ENCODE measurements at places on chromosomes 7 and 10. TPM values are rescaled to one million over a fixed set of nuclear protein-coding genes. Genes with fewer than 3 reads are reported as not detected.

- H3K27ac ChIP-seq = no peak overlapping the region
- DNase-seq = no peak
- no peaks in the 10 kb centered on the region for H3K27me3 ChIP-seq
- no peak overlapping the region for H3K4me3 ChIP-seq
- H3K4me1 ChIP-seq = no peaks in the 10 kb centered on the region
Observed at GRCh38 chr10:80686734-80687475, 149.2 kb downstream of the SH2D4B start.

LRMDA gene
- 10.4 TPM for polyA plus RNA-seq

SPDYE16 gene
- polyA plus RNA-seq = 0.05 TPM

- DNase-seq = no peak
- no peak overlapping the region for H3K27ac ChIP-seq
- H3K4me3 ChIP-seq = no peak overlapping the region
- peaks cover under 1% of the 10 kb centered on the region for H3K4me1 ChIP-seq
- H3K36me3 ChIP-seq = no peaks in the 10 kb centered on the region
Observed at GRCh38 chr10:45379891-45380540, 6.0 kb downstream of the ALOX5 start.

HDAC9 gene
- polyA plus RNA-seq = 1.0 TPM

GRCh38 chr10:80320377-80320776 is 30.9 kb upstream of the MAT1A start:
- H3K27ac ChIP-seq = peak overlapping the region; percentile 94
- H3K27me3 ChIP-seq = no peaks in the 10 kb centered on the region
- no peaks in the 10 kb centered on the region for H3K36me3 ChIP-seq
- H3K4me3 ChIP-seq = no peak overlapping the region
- H3K4me1 ChIP-seq = peaks cover 45% of the 10 kb centered on the region

TRPV6 gene
- polyA plus RNA-seq = 0.32 TPM

GRCh38 chr10:75592151-75592787 is 160.8 kb downstream of the LRMDA start:
- H3K27ac ChIP-seq = peak overlapping the region; percentile 66
- H3K4me3 ChIP-seq = no peak overlapping the region
- no peaks in the 10 kb centered on the region for H3K36me3 ChIP-seq
- peaks cover 10% of the 10 kb centered on the region for H3K4me1 ChIP-seq
- no peaks in the 10 kb centered on the region for H3K27me3 ChIP-seq

DNA sequence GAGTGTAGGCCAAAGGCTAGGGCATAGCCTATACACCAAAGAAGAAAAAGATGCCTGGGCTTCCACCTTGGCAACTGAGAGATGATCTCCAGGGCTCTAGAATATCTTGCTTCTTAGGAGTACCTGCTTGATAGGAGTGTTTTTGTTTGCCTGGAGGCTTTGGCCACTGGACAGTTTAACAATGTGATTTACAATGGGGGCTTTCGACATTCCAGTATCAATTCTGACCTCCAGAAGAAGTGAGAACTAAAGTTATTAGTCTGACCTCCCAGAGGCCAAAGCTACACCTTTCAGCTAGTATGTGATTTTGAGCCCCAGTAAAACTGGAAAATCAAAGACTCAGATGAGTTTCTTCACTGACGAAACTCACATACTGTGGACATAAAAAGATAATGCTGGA is 96.1 kb downstream of the JMJD1C start:
- H3K4me3 ChIP-seq = no peak overlapping the region
- H3K36me3 ChIP-seq = no peaks in the 10 kb centered on the region
- no peak overlapping the region for H3K27ac ChIP-seq
- no peak for DNase-seq
- no peaks in the 10 kb centered on the region for H3K27me3 ChIP-seq

SRI gene
- 54.6 TPM for polyA plus RNA-seq

GRCh38 chr10:48237259-48238250 is 36.9 kb downstream of the FRMPD2 start:
- no peak overlapping the region for H3K27ac ChIP-seq
- DNase-seq = no peak
- no peak overlapping the region for H3K4me3 ChIP-seq
- no peaks in the 10 kb centered on the region for H3K4me1 ChIP-seq
- no peaks in the 10 kb centered on the region for H3K27me3 ChIP-seq

DNA sequence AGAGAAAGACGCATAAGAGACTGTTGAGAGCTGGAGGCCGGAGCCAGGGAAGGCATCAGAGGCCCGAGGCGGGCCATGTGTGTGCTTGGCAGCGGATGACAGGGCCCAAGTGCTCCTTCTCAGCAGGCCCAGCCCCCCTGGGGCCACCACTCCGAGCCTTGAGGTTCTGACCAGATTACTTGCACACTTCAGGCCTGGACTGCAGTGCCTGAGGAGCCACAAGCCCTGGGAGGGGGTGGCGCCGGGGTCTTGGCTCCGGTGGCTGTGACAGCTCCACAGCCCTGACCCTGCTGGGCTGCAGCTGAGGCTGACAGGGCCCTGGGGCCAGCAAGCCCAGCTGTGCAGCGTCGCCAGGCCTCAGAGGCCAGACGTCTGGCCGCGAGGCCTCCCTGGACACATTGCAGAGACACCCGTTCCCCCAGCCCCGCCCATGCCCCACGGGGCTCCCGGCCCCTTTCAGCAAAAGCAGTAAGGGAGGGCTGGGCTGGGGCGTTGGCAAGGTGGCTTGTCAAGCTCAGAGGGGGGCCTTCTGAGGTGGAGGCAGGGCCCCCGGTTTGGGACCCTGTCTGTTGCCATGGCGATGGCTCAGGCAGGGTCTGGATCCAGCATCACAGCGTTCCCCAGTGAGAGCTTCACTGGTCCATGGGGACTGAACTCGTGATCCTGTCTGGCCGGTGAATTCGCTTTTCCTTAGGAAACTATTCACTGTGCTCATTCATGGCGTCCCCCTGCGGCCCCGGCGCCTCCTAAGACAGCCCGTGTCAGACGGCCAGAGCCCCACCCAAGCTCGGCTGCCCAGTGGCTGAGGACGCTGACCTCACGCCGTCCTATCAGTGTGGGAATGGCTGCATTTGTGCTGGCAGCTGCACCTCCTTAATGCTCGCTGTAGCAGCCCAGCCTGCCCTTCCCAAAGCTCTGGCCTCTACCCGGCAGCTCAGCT is 5.7 kb downstream of the ELN start:
- H3K4me3 ChIP-seq = no peak overlapping the region
- no peaks in the 10 kb centered on the region for H3K27me3 ChIP-seq
- peaks cover 19% of the 10 kb centered on the region for H3K4me1 ChIP-seq

DNA sequence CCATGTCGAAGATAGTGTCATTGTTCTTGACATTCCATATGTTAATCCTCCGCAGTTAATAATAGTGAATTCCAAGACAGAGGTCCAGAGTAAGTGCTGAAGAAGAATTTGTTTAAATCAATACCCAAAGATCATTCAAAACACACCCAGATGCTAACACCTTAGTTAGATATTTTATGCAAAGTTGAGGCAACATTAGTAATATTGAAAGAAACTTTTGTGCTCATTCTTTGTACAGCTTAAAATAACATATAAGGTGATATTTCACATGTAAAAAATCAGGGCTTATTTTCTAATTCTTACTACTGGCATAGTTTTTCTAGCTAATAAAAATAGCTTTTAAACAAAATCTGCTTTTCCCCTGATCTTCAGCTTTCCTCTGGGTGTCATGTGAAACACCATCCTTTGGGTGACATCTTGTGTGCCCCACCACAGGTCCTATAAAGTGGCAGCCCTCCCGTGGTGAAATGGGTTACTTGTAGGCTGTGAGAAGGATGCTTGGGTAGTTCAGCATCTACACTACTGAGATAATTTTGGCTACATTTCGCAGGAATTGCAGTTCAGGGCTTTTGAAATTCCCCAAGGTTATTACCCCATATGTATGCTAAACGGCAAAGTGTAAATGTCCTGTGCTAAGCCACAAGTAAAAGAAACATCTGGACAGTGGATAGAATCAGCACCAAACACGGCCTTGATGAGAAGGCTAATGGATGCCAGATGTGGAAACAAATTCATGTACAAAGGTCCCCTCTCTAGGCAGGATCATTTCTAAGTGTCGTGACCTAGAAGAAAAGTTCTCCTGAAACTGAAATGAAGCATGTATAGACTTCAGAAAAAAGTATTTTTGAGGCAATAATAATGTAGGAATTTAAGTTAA is 105.4 kb downstream of the GRM3 start:
- H3K4me1 ChIP-seq = no peaks in the 10 kb centered on the region
- no peaks in the 10 kb centered on the region for H3K27me3 ChIP-seq
- DNase-seq = no peak
- H3K36me3 ChIP-seq = no peaks in the 10 kb centered on the region

DNA sequence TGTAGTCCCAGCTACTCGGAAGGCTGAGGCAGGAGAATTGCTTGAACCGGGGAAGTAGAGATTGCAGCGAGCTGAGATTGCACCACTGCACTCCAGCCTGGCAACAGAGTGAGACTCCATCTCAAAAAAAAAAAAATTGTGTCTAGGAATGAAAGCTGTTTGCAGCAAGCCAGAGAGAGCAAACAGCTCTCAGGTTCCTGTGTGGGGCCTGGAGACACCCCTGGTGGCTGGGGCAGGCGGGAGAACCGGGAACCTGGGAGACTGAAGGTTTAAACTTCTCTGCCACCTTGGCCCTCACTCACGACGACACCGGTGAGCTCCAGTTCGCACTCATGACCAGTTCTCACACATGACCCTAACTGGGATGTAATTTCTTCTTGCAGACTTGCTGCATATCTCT is 13.2 kb upstream of the UNCX start:
- no peaks in the 10 kb centered on the region for H3K4me1 ChIP-seq
- peaks cover 12% of the 10 kb centered on the region for H3K27me3 ChIP-seq
- DNase-seq = no peak
- no peaks in the 10 kb centered on the region for H3K36me3 ChIP-seq
- H3K27ac ChIP-seq = no peak overlapping the region
- no peak overlapping the region for H3K4me3 ChIP-seq

Data from liver (tissue), 10 donors.